Peyer's patch (tissue), 4 donors: ENCODE measurements at places on chromosomes 5 and 9.

GRCh38 chr5:32362527-32362926 is 49.8 kb upstream of the MTMR12 start:
- no peaks in the 10 kb centered on the region for H3K4me1 ChIP-seq
- H3K27me3 ChIP-seq: no peaks in the 10 kb centered on the region
- no peak overlapping the region for H3K27ac ChIP-seq
- DNase-seq: no peak
- H3K4me3 ChIP-seq: no peak overlapping the region

DNA sequence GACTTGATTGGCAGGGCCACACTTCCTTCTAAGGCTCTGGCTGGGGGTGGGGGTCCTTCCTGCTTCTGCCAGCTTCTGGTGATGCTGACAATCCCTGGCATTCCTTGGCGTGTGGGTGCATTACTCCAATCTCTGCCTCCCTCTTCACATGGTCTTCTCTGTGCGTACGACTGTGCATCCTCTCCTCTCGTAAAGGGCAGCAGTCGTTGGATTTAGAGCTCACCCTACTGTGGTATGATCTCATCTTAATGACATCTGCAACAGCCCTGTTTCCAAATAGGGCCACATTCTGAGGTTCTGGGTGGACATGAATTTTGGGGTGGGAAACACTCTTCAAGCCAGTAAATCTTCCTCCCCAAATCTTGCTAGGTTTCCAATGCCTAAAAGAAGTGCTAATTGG is 36.8 kb downstream of the ROPN1L start:
- H3K4me3 ChIP-seq: no peak overlapping the region
- H3K36me3 ChIP-seq: no peaks in the 10 kb centered on the region
- H3K27ac ChIP-seq: no peak overlapping the region
- H3K27me3 ChIP-seq: no peaks in the 10 kb centered on the region
- H3K4me1 ChIP-seq: no peaks in the 10 kb centered on the region

GRCh38 chr5:132260051-132260450 is 2.6 kb downstream of the PDLIM4 start:
- no peaks in the 10 kb centered on the region for H3K4me1 ChIP-seq
- DNase-seq: peak; percentile 39
- H3K4me3 ChIP-seq: no peak overlapping the region
- no peaks in the 10 kb centered on the region for H3K27me3 ChIP-seq
- peaks cover 4% of the 10 kb centered on the region for H3K36me3 ChIP-seq
- H3K27ac ChIP-seq: peak overlapping the region; percentile 73

DNA sequence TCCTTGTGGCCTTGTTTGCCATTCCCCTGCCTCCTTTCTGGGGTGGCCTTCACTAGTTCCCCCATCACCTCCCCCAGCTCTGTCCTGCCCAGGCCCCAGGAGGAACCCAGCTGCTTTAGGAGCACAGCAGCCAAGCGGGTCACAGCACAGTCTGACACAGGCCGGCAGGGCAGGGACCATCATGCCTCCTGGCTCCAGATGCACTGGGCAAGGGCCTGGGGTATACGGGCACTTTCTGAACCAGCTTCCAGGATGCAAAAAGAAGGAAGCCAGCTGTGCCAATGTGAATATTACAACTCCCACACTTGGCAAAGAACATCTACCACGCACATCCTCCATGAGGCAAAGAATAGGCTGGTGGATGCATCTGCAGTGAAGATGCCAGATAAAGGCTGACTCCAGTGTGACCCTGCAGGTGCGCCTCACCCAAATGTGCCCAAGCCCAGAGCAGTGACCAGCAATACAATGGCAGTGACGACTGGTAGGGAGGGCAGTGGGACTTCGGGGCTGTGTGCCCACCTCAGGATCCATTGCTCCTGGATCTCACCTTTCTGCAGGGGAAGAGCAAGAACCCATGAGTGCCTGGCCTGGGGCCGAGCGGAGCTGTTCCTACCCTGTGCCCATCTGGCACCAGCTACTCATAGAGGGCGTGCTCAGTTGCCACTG is 6.3 kb upstream of the IL3 start:
- H3K27ac ChIP-seq: no peak overlapping the region
- no peaks in the 10 kb centered on the region for H3K36me3 ChIP-seq

- no peak overlapping the region for H3K27ac ChIP-seq
- H3K27me3 ChIP-seq: no peaks in the 10 kb centered on the region
- H3K4me3 ChIP-seq: no peak overlapping the region
- no peaks in the 10 kb centered on the region for H3K4me1 ChIP-seq
- no peaks in the 10 kb centered on the region for H3K36me3 ChIP-seq
Measured at GRCh38 chr5:133746834-133747233, 134.5 kb upstream of the FSTL4 start.

DNA sequence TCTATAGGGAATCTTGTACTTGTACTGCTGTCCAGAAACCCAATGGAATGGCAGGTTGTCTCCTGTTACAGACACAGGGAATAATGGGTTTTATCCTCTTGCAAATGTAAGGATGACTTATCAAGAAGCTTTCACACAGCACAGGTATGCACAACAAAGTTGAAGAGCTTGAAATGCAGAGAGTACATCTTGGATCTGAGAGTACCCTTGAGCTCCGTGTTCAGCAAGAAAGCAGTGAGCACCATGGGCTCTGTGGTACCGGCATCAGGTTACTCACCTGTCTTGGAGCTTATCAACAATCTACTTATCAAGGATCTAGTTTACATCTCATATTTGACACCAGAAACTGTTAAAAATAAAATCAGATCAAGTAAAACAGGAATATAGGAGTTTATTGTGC is 22.0 kb upstream of the EMB start:
- no peaks in the 10 kb centered on the region for H3K4me1 ChIP-seq
- H3K27ac ChIP-seq: no peak overlapping the region
- H3K27me3 ChIP-seq: no peaks in the 10 kb centered on the region

GRCh38 chr5:169218861-169219260 is 82.1 kb downstream of the SLIT3 start:
- no peak overlapping the region for H3K27ac ChIP-seq
- H3K27me3 ChIP-seq: no peaks in the 10 kb centered on the region
- no peak for DNase-seq
- H3K36me3 ChIP-seq: no peaks in the 10 kb centered on the region
- H3K4me3 ChIP-seq: no peak overlapping the region

GRCh38 chr9:134213881-134214341 is 49.5 kb upstream of the RNU6ATAC start:
- no peaks in the 10 kb centered on the region for H3K27me3 ChIP-seq
- H3K27ac ChIP-seq: peak overlapping the region; percentile 86
- H3K4me1 ChIP-seq: peaks cover 13% of the 10 kb centered on the region
- H3K4me3 ChIP-seq: no peak overlapping the region
- H3K36me3 ChIP-seq: no peaks in the 10 kb centered on the region

- H3K4me3 ChIP-seq: no peak overlapping the region
- H3K27me3 ChIP-seq: no peaks in the 10 kb centered on the region
- no peaks in the 10 kb centered on the region for H3K36me3 ChIP-seq
- H3K4me1 ChIP-seq: no peaks in the 10 kb centered on the region
- H3K27ac ChIP-seq: no peak overlapping the region
Measured at GRCh38 chr5:89374144-89374784, 491.3 kb upstream of the MEF2C start.

GRCh38 chr5:7261049-7261448 is 134.9 kb upstream of the ADCY2 start:
- DNase-seq: no peak
- no peaks in the 10 kb centered on the region for H3K27me3 ChIP-seq
- no peak overlapping the region for H3K4me3 ChIP-seq
- H3K36me3 ChIP-seq: no peaks in the 10 kb centered on the region
- H3K27ac ChIP-seq: no peak overlapping the region

GRCh38 chr5:65327582-65327981 is 154.1 kb downstream of the ADAMTS6 start:
- H3K36me3 ChIP-seq: no peaks in the 10 kb centered on the region
- H3K4me3 ChIP-seq: no peak overlapping the region
- no peak overlapping the region for H3K27ac ChIP-seq
- no peak for DNase-seq

DNA sequence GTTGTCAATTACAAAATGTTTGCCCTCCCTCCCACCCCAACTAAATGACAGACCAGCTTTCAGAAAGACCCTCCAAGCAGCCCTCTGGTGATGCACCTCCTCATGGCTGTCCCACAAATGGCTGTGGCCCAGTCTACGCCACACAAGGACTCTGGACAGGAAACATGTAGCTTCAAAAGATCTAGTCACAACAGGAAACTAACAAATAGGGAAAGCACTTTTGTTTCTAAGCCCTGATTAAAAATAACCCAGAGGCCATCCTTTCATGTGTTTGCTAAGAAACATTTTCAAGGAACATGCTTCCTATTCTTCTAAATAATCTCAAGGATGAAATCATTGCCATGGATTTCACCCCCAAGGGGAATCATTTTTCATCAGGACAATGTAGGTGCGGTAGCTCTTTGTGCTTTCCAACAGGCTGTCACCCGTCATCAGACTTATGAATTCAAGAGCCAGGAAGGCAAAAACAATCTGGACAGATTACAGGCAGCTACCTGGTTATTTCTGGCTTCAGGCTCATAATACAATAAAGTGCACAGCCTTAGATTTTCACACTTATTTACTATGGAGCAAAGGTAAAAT is 20.1 kb downstream of the PCSK1 start:
- no peak overlapping the region for H3K4me3 ChIP-seq
- DNase-seq: no peak
- no peak overlapping the region for H3K27ac ChIP-seq
- no peaks in the 10 kb centered on the region for H3K27me3 ChIP-seq
- H3K4me1 ChIP-seq: no peaks in the 10 kb centered on the region
- no peaks in the 10 kb centered on the region for H3K36me3 ChIP-seq

DNA sequence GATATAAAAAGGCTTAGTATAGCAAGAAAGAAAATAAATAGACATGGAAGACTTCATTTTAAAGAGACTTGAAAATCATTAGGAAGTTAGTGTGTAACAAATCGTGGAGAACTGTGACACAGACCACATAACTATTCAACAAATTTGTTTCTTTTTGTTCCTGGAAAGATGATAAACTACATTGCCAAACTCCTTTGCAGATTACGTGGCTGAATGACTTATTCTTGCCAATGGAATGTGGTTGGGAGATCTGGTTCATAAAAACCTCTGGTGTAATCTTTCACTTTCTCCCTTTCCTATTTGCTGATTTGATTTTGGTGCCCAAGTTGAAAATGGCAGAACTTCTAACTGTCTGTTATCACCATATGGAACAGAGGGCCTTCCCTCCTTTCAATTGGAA is 328.9 kb upstream of the MEF2C start:
- H3K27ac ChIP-seq: no peak overlapping the region
- H3K4me3 ChIP-seq: no peak overlapping the region
- no peaks in the 10 kb centered on the region for H3K36me3 ChIP-seq
- H3K4me1 ChIP-seq: no peaks in the 10 kb centered on the region
- no peak for DNase-seq
- H3K27me3 ChIP-seq: no peaks in the 10 kb centered on the region

- H3K36me3 ChIP-seq: no peaks in the 10 kb centered on the region
- H3K27ac ChIP-seq: no peak overlapping the region
- no peak for DNase-seq
- H3K4me1 ChIP-seq: no peaks in the 10 kb centered on the region
Measured at GRCh38 chr5:81283976-81284375, 17.4 kb upstream of the ZCCHC9 start.

- no peak overlapping the region for H3K4me3 ChIP-seq
- DNase-seq: peak; percentile 10
- H3K27ac ChIP-seq: no peak overlapping the region
- no peaks in the 10 kb centered on the region for H3K27me3 ChIP-seq
- H3K36me3 ChIP-seq: no peaks in the 10 kb centered on the region
Measured at GRCh38 chr5:110590187-110590586, 136.3 kb downstream of the TMEM232 start.

- peak; percentile 71 for DNase-seq
- H3K27ac ChIP-seq: peak overlapping the region; percentile 37
- no peaks in the 10 kb centered on the region for H3K4me1 ChIP-seq
Measured at GRCh38 chr9:131361202-131361833, 32.6 kb upstream of the PRRC2B start.

DNA sequence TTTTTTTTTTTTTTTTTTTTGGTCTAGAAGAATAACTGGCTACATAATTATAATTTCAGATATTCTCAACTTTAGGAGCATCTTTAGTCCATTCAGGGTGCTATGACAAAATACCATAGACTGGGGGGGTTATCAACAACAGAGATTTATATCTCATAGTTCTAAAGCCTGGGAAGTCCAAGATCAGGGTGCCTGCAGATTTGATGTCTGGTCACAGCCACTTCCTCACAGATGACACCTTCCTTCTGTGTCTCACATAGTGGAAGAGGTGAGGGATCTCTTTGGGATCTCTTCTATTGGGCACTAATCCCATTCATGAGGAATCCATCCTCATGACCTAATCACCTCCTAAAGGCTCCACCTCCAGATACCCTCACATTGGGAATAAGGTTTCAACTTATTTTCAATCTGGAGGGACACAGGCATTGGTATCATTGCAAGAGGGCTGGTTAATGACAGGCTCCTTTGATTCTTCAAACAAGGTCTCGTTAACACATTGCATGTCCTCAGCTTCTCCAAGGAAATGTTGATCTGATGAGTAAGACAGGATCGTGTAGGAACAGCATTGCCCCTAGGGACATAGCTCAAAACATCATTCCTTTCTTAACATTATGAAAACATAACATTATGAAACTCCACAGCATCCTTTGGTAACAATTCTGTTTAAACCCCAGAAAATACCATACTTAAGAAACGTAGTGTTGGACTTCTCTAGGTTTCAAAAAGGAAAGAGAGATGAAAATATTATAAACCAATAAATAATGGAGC is 372.4 kb downstream of the SEMA5A start:
- H3K4me1 ChIP-seq: no peaks in the 10 kb centered on the region
- H3K27ac ChIP-seq: no peak overlapping the region
- no peak for DNase-seq

GRCh38 chr5:115274584-115274983 is 11.9 kb upstream of the PGGT1B start:
- no peaks in the 10 kb centered on the region for H3K27me3 ChIP-seq
- DNase-seq: no peak
- no peak overlapping the region for H3K4me3 ChIP-seq
- no peaks in the 10 kb centered on the region for H3K36me3 ChIP-seq

DNA sequence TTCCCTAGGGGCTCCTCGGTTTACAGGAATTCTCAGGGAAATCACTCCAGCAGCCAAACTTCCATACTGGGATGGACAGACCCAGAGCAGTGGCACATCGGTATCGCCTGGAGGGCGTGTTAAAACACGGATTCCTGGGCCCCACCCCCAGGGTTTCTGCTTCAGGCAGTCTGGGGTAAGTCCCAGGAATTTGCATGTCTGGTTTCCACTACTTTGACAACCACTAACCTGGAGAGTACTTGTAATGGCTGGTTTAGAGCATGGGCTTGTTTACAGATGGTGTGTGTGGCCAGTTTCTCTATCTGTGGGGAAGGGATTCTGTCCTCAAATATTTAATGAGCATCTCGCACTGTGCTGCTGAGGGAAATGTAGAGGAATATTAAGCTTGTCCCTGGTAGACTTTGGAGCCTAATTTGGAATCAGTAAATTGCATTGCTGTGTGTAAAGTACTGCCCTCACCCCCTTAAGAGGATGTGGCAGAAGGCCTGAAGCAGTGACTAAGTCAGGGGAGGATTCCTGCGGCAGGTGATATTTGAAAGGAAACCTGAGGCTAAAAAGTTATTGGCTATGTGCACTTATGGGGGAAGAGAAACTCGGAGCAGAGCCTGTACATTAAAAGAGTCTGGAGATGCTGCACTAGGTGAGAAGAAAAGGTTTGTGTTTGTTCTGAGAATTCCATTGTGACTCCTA is 18.6 kb upstream of the TJP2 start:
- H3K4me3 ChIP-seq: no peak overlapping the region
- no peak for DNase-seq
- peaks cover 11% of the 10 kb centered on the region for H3K36me3 ChIP-seq
- H3K4me1 ChIP-seq: no peaks in the 10 kb centered on the region
- H3K27me3 ChIP-seq: no peaks in the 10 kb centered on the region
- H3K27ac ChIP-seq: no peak overlapping the region

- H3K4me1 ChIP-seq: no peaks in the 10 kb centered on the region
- no peak overlapping the region for H3K27ac ChIP-seq
- H3K36me3 ChIP-seq: no peaks in the 10 kb centered on the region
- no peak for DNase-seq
- no peak overlapping the region for H3K4me3 ChIP-seq
Measured at GRCh38 chr5:38426490-38426889, 130.0 kb downstream of the LIFR start.
